Fibroblast of the aortic adventitia (primary cell): ENCODE measurements at places on chromosomes 2 and 18. TPM values are rescaled to one million over a fixed set of nuclear protein-coding genes. Genes with fewer than 3 reads are reported as not detected.

GRCh38 chr2:221372159-221372884 lies 199.8 kb downstream of the EPHA4 start:
- DNase-seq, result no peak

- DNase-seq, result no peak
Observed at GRCh38 chr18:65372904-65373303, 377.9 kb upstream of the CDH7 start.

DNA sequence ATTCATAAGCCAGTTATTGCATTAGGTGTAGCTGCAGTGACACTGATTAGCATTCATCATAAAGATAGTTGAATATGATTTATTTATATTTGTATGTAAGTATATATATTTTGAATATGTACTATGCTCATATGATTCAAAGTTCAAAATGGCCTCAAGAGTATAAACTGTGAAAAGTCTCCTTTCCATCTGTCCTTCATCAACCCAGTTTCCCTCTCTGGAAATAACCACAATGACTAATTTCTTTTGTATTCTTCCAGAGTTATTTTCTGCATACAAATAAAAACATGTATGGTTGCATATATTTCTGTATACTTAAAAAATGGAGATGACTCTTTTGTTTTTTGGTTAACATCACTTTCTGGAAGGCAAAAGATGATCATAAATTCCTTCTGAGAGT lies 95.2 kb downstream of the CAMKMT start:
- no peak for DNase-seq

DNA sequence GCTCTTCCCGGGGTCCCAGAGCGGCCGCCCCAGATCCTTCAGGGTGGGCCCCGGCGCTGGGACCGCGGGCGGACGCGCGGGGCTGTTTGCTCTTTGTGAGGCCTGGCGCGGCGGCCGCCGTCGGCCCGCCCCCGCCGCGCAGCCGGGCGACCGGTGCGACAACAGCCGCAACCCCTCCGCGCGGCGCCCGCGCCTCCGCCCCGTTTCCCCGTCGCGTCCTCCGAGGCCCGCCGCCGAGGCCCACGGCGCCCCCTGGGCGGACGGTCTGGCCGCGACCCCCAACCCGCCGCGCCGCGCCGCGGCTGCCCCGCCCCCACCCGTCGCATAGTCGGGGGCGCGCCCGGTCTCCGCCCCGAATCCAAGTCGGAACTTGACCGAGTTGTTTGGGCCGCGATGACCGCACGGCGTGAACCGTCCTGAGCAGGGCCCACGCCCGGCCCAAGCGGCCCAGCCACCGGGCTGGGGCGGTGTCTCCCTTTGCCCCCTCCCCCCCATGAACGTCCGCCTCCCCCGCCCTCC lies 448 bp downstream of the YPEL5 start:
- peak; percentile 19 for DNase-seq

LYPD6 gene
- 0.54 TPM in 1 of 2 replicates, not detected in the other for total RNA-seq

- DNase-seq, result no peak
Observed at GRCh38 chr2:1829796-1830195, 85.5 kb upstream of the PXDN start.

- DNase-seq, result no peak
Observed at GRCh38 chr2:199607914-199608313, 150.2 kb upstream of the SATB2 start.

PAPOLG gene
- total RNA-seq, result 13.2 and 18.9 TPM in 2 replicates

C2orf15 gene
- total RNA-seq, result not detected in 2 replicates

DNA sequence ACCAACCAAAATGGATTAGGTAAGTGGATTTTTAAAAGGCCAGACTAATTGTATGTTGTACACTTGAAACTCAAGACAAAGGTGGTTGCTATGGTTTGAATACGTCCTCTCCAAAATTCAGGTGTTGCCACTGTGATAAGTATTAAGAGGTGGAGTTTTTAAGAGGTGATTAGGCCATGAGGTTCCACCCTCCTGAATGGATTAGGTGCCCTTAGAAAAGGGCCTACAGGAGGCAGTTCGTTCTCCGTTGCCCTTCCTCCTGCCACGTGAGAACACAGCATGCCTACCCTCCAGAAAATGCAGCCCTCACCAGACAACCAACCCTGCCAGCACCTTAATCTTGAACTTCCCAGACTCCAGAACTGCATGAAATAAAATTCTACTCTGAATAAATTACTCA lies 51.2 kb downstream of the CHMP3 start:
- no peak for DNase-seq

KCNJ13 gene
- not detected in 2 replicates for total RNA-seq

DNA sequence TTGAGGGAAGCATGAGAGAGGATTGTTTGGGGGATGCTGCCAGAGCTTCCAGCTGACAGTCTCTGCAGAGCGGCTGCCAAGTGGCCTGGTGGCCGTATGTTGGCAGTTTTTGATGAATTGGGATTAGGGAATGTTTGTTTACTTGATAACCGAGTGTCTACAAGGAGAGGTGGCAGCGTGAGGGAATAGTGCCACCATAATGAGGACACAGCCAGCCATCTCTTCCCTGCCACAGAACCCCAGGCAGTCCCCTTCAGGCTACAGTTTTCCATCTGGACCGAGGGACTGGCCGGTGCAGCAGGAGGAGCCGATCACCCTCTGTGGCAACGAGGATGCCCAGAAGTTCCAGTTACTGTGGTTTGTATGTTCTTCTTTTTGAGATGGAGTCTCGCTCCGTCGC lies 55.2 kb downstream of the TRAPPC12 start:
- DNase-seq, result no peak

STPG4 gene
- 0.09 TPM in 1 of 2 replicates, not detected in the other for total RNA-seq

GRCh38 chr2:235444101-235444597 lies 49.7 kb upstream of the AGAP1 start:
- no peak for DNase-seq

DNA sequence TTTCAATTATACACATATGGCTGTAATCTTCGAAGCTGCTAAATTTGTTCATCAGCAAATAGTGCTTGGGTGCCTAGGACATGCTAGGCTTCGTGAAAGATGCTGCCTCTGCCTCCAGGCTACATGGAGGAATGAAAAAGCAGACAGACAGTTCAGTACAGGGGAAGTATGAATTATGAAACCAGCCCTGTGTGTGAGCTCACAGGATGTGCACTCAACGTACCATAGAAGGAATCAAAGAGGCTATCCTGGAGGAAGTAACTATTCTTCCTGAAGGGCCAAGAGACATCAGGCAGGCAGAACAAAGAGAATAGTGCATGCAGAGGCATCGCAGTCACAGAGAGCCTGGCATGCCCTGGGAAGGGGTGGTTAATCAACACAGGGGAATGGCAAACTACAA lies 61.4 kb downstream of the DYM start:
- DNase-seq, result no peak

- DNase-seq, result no peak
Observed at GRCh38 chr18:13633700-13634099, 92.7 kb downstream of the FAM210A start.

GRCh38 chr2:159933727-159934049 lies 128.7 kb downstream of the PLA2R1 start:
- peak; percentile 58 for DNase-seq

BARD1 gene
- 4.5 and 33.1 TPM in 2 replicates for total RNA-seq

DNA sequence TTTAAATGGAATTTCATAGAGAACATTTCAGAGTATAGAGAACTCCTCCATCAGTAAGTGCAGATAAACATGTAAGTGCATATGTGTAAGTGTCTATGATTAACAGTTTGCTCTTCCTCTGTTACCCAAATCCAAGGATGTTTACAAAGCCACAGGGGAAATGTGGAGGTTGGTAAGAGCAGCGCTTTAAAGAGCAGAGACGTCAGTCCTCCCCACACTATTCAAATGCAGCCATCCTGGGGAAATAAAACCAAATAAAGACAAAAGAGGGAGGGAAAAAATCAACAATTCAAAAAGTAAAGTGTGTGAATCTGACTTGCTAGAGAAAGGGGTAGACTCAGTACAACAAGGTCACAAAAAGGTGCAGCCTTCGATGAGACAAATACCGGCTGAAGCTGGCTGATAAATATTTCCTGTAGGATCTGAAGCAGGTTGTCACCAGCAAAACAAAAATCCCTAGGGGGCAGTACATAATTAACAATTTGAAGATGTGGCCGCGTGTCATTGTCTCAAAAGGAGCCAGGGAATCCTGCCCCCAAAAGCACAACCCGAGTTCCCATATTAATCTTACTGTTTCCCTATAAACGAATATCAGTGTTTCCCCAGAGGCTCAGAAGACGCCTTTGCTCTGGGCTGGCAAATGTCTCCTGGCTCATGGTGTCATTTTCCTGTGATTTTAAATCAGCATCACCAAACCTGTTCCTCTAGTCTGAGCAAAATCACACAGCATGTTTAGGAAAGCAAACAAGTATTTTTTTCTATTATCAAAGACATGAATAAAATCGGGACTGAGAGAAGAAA lies 216.5 kb downstream of the CDCA7 start:
- DNase-seq, result peak; percentile 49

DNA sequence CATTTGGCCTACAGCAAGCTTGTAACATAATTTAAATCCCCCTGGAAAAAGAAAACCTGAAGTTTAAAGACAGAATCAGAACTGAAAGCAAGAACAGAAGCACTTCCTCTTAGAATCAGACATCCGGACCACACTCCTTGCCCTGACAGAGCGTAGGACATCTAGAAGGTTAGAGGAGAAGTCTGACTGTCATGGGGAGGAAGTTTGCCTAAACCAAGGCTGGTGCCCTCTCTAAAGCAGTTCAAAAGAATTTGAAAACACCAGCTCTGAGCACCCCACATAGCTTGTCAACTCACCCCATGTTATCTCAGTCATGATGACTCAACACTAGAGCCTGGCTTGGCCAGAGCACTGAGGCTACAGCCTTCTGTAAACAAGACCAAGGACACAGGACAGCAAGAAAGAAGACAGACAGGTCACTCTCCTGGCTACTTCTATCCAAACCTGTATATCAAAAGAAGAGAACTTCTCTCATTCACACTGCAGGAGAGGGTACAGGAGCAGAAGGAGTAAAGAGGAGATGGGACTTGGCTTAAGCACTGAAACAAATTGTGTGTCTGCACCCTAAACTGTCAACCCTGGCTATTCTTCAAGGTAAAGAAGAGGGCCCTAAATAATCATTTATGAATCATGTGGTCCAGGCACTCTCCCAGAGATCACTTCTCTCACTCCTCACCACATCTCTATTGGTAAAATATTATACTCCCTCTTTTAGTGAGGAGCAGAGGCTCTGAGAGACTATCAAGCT lies 198.6 kb downstream of the MEMO1 start:
- peak; percentile 8 for DNase-seq

GRCh38 chr2:6487765-6488164 lies 377.9 kb downstream of the CMPK2 start:
- no peak for DNase-seq

DNA sequence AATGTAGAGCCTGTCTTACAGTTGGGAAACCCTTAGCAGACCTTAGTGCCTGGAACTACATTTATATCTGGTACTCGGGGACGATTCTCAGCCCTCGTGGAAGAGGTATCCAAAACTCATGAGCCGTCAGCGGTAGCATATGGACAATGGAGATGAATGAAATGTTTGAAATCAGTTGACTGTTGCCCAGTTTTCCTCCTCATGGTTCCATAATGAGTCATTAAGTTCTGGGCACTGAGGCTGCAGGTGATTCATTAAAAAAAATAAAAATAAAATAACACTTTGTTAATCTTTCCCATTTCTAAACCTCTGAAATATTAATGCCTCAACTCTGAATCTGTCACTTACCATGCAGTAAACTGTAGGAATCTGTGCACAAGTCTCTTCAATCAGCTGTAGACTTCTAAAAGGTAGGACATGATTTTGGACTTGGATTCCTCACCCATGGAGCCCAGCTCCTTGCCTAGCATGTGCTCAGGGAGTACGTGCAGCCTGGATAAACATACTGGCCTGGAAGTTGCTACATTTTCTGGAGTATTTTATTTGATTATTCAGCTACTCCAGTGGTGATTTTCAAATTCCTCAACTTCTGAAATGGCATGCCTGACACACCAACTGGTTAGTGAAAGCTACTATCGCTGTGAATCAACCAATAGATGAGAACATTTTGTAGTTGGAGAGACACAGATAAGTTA lies 979.2 kb downstream of the CNTNAP5 start:
- no peak for DNase-seq

GRCh38 chr18:77970814-77971213 lies 721.2 kb downstream of the GALR1 start:
- DNase-seq, result no peak
